ENCODE measurements at places on chromosomes 12 and 14.

- no peak for DNase-seq
These were observed 1775.6 kb upstream of the SEL1L start for GRCh38 chr14:83309211-83309610.

DNA sequence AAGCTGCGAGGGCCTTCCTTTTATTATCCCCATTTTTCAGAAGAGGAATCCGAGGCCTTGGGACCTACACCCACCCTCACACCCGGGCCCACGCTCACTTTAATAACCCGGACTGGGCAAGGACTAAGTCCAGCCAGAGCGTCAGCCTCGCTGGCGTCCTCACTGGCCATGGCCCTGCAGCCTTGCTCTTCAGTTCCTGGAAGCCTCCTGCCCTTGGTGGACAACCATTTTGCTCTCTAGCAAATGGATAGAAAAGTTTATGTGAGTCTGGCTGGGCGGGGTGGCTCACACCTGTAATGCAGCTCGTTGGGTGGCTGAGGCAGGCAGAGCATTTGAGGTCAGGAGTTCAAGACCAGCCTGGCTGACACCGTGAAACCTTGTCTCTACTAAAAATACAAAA is 9.8 kb downstream of the RTL1 start:
- no peak for DNase-seq

DNA sequence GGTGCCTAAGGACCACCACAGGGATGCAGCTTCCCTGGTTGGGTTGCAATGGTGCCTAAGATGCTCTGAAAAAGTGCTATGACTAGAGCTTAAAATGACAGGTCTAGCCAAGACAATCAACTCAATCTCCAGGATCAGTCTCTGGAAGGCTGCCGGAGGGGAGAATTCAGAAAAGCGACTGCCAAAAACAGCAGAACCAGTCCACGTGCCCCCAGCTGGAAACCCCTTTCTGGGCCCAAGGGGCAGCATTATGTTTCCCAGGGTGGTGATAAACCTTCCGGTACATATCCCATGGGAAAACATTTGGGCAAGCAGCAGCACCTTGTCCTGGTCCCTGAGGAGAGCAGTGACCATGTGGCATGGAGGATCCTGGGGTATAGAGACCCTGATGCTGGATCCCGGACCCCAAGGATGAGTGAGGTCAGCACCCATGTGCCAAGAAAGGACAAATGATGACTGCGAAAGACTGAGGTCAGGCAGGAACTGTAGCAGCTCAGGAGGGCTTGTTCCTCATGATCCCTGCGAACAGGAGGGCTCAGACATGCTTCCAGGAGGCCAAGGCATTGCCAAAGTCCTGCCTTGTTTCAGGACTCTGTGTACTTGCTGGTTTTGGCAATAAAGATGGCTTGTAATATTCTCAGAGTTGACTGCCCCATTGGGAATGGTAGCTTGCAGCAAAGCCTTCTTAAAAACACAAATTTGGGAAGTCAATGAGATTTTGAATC is 49.9 kb upstream of the LTBP2 start:
- DNase-seq, result no peak

GRCh38 chr14:79040790-79041189 is 870.6 kb downstream of the NRXN3 start:
- no peak for DNase-seq
